Fibroblast of skin of back (primary cell): ENCODE measurements at places on chromosomes 6 and 20.

DNA sequence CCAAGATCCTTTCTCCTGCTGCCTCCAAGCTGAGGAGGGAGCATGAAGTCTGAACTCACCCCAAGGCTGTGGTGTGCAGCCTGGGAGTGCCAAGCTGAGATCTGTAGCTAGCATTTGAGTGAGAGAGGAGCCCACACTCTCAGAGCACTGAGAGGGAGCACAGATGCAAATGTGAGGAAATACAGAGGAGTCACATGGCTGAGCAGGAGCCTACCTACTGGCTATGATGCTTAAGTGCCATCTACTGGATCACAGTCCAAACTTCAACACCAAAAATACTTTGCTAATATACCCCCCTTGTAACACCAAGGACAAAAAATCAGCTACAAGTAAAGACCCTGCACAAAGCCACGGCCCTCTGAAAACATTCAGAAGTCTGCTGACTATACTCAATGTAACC is 94.4 kb upstream of the IMPG1 start:
- DNase-seq, result no peak

- peak; percentile 31 for DNase-seq
These were observed 452.1 kb upstream of the PLCB4 start for GRCh38 chr20:8616792-8617191.

GRCh38 chr20:57378646-57379262 is 12.4 kb upstream of the RBM38 start:
- no peak for DNase-seq

DNA sequence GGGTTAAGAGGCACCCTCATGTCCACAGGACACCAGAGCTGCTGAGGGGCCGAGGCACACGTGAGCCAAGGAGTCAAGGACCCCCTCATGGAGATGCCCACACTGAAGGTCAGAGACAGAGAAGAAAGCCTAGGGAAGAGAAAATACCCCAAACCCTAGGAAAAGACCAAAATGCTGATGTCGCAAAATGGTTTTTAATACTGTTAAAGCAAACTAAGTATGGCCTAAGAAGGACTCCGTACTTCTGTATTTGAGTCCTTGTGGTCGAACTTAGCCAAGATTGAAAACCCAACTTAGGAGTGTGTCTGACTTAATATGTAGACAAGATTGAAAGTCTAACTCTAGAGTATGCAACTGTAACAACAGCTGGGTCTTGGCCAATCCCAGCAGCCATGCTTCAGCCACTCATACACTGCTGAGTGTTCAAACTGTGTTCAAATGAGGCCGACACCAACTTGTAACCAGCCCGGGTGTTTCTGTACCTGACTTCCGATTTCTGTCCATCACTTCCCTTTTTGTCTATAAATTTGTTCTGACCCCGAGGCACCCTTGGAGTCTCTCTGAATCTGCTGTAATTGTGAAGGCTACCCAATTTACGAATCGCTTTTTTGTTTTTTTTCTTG is 92.6 kb upstream of the AGPAT4 start:
- no peak for DNase-seq

DNA sequence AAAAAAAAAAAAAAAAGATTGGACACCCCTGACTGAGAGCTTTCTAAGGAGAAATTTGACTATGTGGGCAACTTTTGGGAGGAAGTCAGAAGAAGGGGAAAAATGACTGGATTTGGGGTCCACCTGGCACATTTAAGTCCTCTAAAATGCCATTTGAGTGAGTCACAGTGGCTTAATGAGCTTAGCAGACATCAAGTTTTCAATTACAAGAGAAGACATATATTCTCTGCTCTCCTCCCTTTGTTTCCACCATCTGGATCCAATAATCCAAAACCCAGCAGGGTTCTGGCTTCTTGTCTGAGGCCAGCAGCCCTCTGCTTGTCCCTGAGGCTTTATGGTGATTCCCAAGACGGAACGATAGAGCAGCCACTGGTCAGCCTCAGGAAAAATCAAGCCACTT is 6.9 kb downstream of the PI3 start:
- peak; percentile 33 for DNase-seq

GRCh38 chr6:70134542-70134941 is 168.3 kb downstream of the COL9A1 start:
- DNase-seq, result no peak

DNA sequence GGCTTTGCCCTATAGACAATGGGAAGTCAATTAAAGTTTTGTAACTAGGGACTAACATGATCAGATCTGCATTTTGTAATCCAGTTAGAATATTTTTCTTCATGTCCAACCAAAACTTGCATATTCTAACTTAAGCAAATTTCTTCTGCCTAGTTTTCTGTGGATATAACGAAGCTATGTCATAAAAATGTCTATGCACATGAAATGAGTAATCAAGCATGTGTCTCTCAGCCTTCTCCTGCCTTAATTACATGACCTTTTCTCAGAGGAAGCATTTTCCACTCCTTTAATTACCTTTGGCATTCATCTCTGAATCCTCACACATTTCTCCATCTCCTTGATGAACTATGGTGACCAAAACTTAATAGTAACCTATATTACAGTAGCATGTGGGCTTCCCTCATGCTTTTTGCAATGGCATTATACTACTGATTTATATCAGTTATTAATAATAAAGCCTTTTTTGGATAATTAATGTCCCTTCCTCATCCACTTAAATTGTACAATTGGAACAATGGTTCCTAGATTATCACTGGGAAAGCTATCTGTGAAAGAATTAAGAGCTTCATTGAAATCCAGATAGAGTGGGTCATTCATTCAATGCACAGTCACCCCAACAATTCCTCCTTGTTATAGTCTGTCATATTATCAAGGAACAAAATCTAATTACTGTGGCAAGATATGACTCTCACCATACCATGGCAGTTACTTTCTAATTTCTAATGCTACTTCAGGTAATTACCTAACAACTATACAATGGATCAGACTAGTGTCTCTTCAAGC is 19.1 kb upstream of the FBXO9 start:
- DNase-seq, result no peak

DNA sequence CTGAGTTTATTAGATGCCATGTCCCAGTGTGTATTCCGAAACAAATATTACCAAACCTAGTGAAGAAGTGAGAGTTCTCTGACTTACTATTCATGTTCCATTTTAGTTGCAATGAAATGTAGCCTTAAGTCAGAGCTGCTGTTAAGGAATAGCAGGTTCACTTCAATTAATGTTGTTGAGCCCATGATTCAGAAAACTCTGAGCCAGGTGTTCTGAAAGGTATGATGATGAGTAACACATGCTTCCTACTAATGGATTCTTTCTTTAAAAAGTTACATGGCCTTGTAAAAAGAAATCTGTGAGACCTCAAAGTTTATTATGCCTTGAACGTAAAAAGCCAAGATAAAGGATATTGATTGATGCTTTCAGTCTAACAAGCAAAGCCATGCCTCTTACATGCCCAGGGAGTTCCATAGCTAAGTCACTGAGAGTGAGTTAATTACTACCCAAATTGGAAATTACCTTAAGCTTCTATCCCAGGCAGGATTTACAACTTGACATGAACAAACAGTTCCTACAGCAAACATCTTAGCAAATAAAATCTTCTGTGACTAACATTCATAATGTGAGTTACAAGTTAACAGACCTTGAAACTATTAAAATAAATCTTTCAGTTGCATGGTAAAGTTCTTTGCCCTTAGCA is 122.9 kb downstream of the AKAP7 start:
- no peak for DNase-seq

- DNase-seq, result no peak
These were observed 217.2 kb downstream of the IBTK start for GRCh38 chr6:82030301-82030700.

DNA sequence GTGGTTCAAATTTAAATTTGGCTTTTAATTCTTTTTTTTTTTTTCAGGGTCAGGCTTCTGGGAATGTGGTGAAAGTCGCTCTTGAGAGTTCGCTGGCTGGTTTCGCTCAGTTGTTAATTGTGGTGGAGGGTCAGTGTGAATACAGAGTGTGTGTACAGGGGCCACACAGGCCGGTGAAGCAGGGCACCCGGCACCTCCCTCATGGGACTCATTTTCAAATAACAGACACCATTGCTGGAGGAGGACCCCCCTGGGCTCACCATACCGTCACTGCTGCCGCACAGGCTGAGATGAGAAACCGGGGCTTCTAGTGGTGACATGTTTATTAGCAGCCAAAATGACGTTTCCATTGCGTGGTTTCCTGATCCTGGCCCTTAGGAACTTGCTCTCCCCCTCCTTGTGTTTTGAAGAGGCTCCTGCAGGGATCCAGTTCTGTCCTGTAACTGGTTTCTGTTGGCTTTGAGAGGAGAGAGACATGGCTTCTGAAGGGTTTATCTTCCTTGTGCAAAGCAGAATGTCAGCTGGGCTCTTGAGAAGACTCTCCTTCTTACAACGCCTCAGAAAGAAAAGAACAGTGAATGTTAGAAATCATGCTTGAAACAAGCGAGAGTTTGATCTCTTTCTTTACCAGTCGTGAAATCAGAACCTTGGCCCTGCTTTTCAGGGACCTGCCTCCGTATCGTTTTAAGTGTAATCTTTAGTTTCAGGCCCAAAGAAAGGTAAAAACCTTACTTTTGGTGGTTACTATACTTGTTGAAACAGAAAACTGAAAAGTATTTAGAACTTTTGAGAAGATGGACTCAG is 37.8 kb downstream of the DUSP22 start:
- DNase-seq, result peak; percentile 23

GRCh38 chr6:82775361-82775760 is 290.3 kb downstream of the UBE3D start:
- peak; percentile 51 for DNase-seq

DNA sequence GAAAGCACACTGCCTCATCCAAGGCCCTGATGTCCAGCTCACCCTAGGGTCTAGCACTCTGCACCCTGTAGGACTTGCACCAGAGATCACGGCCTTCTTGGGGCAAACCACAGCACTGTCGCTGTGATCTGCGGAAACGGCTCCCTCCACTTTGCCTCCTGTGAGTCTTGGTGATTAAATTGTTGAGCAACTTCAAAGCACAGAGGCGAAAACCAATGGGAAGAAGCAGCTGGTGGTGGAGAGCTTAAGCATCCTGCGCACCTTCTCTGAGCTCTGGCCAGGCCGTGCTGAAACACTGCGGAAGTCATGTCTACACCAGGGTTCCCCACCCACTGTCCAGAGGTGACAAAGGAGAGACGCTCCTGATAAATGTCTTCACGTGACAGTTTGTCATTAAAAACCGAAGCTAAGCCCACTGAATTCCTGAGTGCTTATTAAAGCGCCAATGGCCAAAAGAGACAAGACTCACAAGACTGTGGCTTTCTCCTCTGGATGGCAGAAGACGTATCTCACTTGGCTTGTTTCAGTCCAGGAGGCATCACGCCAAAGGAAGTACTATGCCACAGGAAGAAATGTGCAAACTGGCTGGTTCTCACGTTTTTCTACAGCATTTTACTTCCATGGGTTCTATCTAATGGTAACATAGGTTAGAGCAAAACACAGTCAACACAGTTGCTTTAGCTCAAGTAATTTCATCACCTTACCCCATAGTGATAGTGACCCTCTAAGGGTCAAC is 3.1 kb downstream of the RAMACL start:
- DNase-seq, result no peak

DNA sequence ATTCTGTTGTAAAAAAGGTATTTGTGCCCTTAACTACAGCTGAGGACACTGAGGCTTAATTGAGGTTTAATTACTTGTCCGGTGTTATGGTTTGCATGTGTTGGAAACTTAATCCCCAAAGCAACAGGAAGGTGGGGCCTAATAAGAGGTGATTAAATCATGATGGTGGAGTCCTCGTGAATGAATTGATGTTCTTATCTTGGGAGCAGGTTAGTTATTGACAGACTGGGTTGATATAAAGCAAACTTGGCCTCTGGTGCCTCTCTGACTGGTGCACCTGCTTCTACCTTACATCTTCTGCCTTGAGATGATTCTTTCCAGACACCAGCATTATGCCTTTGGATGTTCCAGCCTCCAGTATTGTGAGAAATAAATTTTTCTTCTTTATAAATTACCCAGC is 306.5 kb upstream of the HS3ST5 start:
- no peak for DNase-seq

DNA sequence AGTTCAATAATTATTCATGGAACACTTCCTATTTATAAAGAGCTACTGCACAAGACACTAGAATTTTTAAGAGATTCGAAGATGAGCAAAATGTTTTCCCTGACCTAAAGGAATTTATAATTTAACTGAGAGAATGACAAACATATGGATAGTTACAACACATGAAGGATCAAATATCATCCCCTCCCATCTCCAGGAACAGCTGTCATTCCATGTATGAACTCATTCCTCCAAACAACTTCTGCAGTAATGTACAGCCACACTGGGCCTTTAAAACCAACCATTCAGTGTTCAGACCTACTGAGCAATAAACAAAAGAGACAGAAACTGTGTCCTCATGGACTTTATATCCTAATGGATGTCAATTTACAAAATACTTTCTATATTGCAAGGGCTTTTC is 87.8 kb downstream of the KIF16B start:
- peak; percentile 21 for DNase-seq

- DNase-seq, result no peak
These were observed 477.1 kb downstream of the BTBD3 start for GRCh38 chr20:12394786-12395185.
